ENCODE measurements at places on chromosomes 11 and 22.

DNA sequence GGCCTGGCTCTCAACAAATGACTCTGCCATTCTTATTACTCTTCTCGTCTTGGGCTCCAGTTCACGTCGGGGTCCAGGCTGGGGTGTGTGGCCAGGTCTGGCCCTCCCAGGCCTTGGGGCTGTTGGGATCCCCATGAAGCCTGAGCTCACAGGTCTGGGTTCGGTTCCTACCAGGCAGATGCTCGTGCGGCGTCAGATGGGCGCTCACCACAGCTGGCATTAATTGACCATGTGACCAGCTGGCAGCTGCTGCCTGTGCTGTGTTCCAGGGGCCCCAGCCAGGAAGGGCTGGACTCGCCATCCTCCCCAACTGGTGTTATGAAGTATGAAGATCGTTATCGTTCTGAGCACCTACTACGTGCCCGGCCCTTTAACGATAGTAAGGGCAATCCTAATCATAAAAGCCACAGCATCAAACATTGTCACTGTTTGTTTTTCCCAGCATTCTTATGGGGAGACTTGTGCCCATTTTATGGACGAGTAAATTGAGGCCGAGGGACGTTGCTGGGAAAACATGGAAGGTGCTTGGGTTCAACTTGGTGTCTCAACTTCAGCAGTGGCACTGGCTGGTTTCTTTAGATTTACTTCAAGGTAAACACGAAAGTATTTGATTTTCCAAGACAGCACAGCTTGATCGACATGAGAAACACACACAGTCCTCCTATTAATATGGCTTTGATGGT, 26.8 kb upstream of the CACNG2 start:
- DNase-seq: no peak

DNA sequence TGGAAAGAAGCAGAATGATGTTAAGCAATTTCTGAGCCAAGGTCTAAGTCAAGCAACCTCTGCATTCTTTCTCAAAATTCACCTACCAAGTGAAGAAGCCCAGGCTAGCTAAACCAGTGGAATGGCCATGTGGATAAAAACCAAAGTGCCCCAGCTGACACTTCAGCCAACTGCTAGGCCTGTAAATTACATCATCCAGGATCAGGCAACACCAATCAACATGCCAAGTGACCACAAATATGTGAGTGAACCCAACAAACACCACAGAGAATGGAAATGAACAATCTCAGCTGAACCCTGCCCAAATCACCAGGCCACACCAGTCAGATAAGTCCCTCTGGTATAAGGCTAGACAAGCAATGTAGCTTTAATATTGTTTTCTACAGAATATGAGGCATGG, 25.1 kb upstream of the FJX1 start:
- DNase-seq: no peak

GRCh38 chr11:77203901-77204753, 76.1 kb downstream of the MYO7A start:
- no peak for DNase-seq

GRCh38 chr11:50423208-50423607, 390.5 kb downstream of the OR4C45 start:
- no peak for DNase-seq

DNA sequence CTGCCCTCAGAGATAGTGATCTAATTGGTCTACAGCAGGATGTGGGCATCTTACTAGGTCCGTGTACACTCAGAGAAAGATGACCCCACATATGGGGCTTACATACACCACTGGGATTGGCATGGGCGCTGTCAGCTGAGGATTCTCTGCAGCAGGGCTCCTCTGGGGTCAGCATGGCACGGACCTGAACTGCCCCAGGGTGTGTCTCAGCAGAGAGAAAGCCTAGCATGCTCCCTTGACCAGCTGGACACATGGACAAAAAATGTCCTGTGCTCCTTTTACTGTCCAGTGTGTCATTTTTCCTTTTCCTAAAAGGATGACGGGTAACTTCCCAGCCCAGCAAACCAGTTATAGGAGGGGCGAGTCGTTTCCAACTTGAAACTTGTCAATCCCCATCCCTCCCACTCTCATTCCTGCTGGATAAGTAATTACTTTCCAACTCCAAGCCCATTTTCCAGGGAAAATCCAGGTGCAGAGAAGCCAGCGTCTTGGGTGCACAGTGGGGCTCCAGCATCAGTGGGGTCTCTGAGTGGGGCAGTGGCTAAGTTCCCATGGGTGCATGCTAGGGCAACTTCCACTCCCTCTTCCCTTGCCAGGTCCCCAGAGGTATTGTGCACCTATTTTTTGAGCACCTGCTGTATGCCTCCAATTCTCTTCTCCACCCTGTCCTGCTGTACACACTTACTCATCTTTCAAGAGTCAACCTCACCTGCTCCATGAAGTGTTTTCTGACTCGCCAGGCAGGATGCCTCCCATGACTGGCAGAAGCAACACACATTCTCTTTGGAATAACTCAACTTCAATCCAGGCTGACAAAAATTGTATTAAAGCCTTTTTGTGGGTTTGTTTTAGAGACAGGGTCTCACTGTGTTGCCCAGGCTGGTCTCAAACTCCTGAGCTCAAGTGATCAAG, 5.0 kb downstream of the VSTM5 start:
- DNase-seq: no peak

- no peak for DNase-seq
Observed at GRCh38 chr11:34789196-34789834, 126.9 kb downstream of the APIP start.

GRCh38 chr22:30017375-30018223, 62.7 kb upstream of the HORMAD2 start:
- no peak for DNase-seq

DNA sequence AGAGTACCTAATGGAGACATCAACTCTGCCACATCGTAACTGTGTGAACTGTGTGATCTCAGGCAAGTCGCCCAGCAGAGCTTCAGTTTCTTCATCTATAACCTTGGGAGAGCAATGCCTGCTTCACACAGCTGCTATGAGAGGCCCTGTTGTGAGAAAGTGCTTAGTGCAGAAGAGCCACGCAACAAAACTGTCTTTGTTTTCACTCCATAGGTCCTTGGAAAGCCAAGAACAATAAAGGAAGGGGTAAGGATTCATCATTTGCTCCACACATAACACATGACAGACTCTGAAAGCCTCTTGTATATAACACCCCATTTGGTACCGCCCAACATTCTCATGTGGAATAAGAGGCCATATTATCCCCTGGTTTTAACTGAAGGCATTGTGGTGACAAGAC, 231.9 kb upstream of the ISX start:
- no peak for DNase-seq

- DNase-seq: no peak
Observed at GRCh38 chr11:67286621-67287333, 2.3 kb upstream of the ANKRD13D start.

- DNase-seq: no peak
Observed at GRCh38 chr11:95699631-95700470, 89.7 kb downstream of the FAM76B start.

GRCh38 chr11:45405916-45406670, 120.0 kb upstream of the SYT13 start:
- DNase-seq: no peak

DNA sequence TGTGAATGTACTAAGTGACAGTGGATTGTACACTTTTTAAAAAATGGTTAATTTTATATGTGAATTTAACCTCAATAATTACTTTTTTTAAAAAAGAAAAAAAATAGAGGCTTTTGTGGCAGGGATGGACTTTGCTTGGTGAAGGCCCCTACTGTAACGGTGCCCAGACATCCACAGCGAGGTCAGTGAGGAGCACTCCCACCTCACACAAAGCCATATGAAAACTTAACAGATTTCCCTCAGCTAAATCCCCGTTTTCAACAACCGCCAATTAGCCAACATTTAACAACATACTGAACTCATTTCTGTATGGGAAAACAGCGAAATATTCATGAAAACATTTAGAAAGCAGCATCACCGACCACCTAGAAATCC, 642 bp upstream of the C11orf58 start:
- DNase-seq: no peak

GRCh38 chr11:108009497-108010370, 1.0 kb downstream of the CUL5 start:
- no peak for DNase-seq

GRCh38 chr11:112961146-112961668, at the start of gene NCAM1:
NCAM1 (plus strand) TSS chr11:112961420.
- DNase-seq: peak; percentile 96

DNA sequence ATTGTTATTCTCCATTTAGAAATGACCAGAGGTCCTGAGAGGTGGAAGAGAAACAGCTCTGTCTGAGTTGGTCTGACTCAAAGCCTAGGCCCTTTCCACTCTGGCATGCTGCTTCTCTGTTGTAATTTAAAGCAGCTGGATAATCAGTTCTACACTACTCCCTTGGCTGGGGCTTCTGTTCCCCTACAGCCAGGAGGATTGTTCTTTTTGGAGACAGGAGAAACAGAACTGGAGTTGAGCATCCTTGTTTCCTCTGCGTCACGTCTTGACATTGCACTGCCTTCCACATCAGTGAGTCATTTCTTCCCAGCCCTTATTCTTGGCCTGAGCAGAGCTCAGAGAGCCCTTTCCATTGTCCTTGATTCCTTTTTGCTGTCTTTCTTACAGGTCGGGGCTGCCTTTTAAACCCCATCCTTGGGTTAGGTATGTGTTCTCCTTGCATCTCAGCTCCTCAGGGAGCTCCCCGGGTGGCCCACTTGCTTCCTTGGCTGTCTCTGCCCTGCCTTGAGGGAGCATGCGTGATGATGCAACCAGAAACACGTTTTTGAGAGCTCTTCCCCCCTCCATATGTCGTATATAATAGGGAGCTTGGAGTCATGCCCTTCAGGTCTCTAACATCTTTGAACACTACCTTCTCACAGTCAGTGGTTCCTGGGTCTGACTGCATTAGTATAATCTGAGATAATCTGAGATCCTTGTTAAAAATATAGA, 35.7 kb downstream of the CYB5R2 start:
- DNase-seq: peak; percentile 58

DNA sequence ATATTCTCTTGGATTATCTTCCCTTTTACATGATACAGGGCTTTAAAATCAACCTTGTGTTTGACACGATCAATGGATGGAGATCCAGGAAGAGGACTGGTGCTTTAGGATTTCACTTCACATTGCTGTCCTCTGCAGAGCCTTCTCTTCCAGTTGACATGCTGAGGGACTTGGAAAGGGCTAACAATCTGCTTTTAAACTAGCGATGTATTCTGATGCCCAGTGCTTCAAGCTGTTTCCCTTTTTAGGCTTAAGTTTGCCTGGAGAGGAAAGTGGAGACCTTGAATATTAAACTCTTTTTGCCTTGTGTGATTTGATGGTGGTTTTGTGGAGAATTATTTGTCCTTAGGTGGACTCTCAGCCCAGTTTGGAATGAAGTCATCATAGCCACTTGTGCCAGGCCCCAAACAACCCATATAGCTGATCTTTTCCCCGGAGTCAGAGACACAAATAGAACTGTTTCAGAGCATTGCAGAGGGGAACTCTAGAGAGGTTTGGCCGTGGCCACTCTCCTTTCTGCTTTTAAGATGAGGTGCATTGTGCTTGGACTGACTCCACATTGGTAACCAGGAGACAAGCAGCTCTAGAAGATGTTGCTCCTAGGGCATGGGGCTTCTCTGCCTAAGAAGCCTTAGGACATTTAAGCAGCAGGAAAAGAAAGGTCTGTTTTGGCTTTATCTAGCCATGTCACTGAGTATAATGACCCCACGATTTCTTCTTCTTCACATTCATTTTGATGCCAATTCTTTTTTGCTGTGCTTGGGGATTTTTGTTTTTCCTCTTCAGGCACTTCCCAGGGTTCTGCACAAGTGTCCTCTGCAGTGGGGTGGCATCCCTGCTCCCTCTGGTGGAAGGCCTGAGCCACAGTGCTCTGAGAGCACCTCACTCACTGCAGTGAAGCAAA, 152.8 kb downstream of the NCAM1 start:
- peak; percentile 65 for DNase-seq

GRCh38 chr11:66971488-66971887, 3.6 kb upstream of the C11orf86 start:
- no peak for DNase-seq

GRCh38 chr11:10366568-10367331, 61.9 kb downstream of the ADM start:
- DNase-seq: peak; percentile 88

Data from right hindlimb (tissue), 1 donor.